ENCODE measurements at places on chromosomes 16 and 17.

GRCh38 chr16:54123766-54124165 is 162.8 kb downstream of the IRX3 start:
- no peak for DNase-seq

DNA sequence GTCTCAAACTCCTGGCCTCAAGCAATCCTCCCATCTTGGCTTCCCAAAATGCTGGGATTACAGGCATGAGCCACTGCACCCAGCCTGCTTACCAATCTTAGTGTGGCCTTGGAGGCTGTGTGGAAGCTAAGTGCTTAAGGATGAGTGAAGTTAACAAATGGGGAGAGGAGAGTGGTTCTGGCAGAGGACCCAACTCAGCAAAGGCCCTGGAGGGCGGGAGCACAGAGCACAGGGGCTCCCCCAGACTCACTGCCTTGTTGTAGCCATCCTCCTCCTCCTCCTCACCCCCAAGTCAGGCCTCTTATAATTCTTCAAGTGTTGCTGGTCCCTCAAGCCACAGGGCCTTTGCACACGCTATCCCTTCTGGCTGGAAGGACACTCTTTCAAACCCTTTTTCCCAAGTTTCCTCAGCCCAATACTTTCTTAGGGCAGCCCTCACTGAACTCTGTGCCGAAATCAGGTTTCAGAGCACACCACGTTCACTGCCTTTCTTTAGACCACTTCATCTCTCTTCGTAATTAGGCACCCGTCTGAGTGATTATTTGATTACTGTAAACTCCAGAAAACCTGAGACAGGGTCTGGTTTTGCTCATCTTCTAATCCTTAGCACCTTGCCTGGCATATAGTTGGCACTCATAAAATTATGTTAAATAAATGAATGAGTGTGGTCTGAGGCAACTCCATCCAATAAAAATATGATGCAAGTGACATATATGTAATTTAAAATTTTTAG is 23.4 kb downstream of the NGFR start:
- no peak for DNase-seq

DNA sequence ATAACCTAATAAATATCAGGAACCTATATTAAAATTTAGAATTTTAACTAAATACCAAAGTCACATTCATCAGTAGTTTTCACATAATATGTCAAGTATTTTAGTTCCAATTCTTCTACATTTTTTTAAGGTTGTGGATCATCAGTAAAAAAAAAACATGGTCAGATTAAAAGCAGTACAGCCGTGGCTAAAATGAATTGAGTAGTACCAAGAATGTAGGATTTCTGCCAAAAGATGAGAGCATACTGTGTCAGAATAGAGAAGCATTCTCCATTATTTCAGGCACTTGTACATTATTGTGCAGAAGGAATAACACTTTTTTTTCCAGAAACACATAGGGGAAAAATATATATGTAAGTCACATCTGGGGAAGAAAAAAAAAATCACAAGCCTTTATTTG is 1176.1 kb downstream of the CDH11 start:
- no peak for DNase-seq

GRCh38 chr16:77211880-77212740 is 12.9 kb downstream of the SYCE1L start:
- DNase-seq, result no peak

GRCh38 chr17:17109907-17110306 is 67.7 kb downstream of the MPRIP start:
- no peak for DNase-seq

- DNase-seq, result no peak
Measured at GRCh38 chr16:27181019-27181790, 22.1 kb upstream of the KDM8 start.

- no peak for DNase-seq
Measured at GRCh38 chr16:21663889-21664647, at the start of gene OTOA. TSS of gene OTOA (plus strand) at chr16:21663968. CDS start at chr16:21678515, 14,547 bp downstream.
